ENCODE measurements at places on chromosomes 12 and 14.

- no peak for DNase-seq
Observed at GRCh38 chr14:51304438-51304837, 64.4 kb downstream of the TMX1 start.

DNA sequence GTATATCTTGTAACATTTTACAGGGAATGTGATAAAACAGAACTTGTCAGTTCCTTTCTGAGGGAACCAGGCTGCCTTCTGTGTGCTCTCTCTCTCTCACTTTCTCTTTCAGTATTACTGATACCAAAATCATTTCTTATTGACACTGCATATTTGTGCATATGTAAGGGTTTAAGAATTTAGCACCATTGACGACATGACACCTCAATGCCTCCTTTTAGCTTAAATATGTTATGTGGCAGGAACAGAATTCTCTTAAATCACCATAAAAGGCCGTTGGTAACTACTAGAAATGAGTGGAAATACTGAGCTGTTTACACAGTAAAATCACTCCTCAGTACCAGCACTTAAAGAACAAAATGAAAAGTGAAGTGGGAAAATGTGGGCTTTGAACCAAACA lies 457.7 kb upstream of the SYT1 start:
- DNase-seq = no peak

- DNase-seq = no peak
Observed at GRCh38 chr14:74917646-74918081, 5.4 kb downstream of the RPS6KL1 start.

- no peak for DNase-seq
Observed at GRCh38 chr12:12542286-12542685, 20.4 kb downstream of the DUSP16 start.

GRCh38 chr14:30292541-30292940 lies 266.4 kb upstream of the G2E3 start:
- no peak for DNase-seq

- DNase-seq = no peak
Observed at GRCh38 chr12:124720681-124721500, 142.8 kb downstream of the SCARB1 start.

DNA sequence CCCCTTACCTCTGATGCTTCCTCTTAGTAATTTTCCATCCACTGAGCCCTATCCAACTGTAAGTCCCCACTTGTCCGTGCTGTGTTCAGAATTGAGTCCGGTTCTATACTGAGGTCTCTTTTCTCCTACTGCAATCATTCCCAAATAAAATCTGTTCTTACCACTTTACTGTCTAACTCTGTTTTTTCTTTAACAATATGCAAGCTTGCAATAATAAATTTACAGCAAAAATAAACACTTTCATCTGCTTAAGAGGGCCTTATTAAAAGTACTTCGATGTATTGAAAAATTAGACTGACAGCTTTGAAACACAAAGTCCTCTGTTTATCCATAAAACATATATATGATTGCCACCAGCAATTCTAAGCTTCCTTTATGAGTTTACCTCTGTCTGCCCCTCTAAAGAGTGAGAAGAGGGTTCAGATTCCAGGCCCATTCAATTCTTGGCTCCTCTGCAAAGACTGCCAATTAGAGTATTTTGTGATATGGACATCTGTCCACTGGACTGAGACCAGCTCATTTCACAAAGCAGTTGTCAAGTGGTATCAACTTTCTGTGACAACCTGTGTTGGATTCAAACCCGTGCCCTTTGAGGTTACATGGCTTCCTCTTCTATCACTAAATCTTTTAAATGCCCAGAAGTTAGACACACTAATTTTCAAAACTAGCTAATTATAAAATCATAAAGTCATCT lies 39.9 kb upstream of the G2E3 start:
- no peak for DNase-seq

GRCh38 chr14:73842201-73842600 lies 9.4 kb upstream of the PTGR2 start:
- DNase-seq = no peak

GRCh38 chr14:51216602-51217001 lies 23.4 kb upstream of the TMX1 start:
- DNase-seq = no peak

DNA sequence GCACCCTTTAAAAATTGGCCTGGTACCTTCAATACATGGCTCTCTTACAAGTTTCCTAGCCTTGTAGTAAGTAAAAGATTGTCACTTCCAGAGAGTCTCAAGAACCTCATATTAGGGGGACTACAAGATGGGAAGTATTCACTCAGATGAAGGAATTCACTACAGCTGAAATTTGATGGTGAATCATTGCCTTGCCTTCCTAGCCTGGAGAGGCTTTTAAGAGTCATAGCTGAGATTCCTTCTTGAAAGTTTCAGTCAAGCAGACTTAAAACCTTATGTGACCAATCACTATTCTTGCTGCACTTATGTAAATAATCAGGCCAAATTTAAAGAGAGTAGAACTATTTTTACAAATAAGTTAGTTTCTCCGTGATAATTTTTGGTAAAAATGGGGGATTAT lies 451.6 kb downstream of the TRHDE start:
- DNase-seq = no peak

- DNase-seq = no peak
Observed at GRCh38 chr12:117030187-117030900, 68.9 kb downstream of the TESC start.

GRCh38 chr14:61654026-61654425 lies 41.3 kb upstream of the HIF1A start:
- no peak for DNase-seq

GRCh38 chr12:64544371-64545080 lies 65.8 kb upstream of the RASSF3 start:
- DNase-seq = no peak

DNA sequence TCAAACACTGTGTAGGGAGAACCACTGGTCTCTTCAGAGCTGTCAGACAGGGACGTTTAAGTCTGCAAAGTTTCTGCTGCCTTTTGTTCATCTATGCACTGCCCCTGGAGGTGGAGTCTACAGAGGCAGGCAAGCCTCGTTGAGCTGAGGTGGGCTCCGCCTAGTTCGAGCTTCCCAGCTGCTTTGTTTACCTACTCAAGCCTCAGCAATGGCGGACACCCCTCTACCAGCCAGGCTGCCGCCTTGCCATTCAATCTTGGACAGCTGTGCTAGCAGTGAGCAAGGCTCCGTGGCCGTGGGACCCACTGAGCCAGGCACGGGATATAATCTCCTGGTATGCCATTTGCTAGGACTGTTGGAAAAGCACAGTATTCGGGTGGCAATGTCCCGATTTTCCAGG lies 24.6 kb upstream of the YBX3 start:
- no peak for DNase-seq

DNA sequence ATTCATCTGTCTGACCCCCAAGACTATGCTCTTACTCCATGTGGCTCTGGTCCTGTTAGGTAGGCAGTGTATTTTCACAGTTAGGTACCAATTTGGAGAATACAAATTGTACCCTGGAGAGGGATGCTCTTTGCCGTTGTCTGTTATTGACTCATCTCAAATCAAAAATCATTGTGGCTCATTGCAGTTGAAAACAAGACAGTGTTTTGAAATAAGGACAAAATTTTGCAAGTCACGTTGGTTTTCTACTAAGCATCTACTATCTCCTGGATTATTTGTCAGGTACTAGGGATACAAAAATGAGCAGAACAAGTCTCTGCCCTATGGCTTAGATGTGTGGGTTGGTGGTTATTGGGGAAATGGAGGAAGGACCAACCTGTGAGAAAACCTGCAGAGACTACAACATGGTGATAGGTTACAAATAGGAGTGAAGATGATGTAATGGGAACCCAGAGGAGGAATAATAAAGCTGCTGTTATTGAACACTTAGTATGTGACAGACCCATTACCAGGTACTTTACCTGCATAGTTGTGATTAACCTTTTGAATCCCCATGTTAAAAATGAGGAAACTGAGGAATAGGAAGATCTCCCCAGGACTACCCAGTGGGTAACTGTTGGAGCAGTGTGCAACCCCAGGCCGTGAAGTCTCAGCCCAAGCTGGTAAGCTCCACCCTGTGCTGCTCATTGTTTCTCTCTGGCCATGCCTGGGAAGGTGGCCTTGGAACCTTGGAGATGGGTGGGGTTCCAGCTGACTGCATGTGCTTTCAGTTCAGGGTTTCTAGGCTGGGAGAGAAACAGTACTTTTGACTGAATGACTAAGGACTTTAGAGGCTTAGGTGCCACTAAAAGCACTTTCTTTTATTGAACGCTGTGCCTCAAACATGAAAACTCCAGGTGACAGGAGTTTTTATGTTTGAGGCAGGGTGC lies 72.9 kb upstream of the SRSF5 start:
- no peak for DNase-seq

GRCh38 chr12:64635356-64635998 lies 25.2 kb downstream of the RASSF3 start:
- DNase-seq = no peak

- peak; percentile 20 for DNase-seq
Observed at GRCh38 chr12:6959058-6959804, 8.1 kb downstream of the PTPN6 start.

DNA sequence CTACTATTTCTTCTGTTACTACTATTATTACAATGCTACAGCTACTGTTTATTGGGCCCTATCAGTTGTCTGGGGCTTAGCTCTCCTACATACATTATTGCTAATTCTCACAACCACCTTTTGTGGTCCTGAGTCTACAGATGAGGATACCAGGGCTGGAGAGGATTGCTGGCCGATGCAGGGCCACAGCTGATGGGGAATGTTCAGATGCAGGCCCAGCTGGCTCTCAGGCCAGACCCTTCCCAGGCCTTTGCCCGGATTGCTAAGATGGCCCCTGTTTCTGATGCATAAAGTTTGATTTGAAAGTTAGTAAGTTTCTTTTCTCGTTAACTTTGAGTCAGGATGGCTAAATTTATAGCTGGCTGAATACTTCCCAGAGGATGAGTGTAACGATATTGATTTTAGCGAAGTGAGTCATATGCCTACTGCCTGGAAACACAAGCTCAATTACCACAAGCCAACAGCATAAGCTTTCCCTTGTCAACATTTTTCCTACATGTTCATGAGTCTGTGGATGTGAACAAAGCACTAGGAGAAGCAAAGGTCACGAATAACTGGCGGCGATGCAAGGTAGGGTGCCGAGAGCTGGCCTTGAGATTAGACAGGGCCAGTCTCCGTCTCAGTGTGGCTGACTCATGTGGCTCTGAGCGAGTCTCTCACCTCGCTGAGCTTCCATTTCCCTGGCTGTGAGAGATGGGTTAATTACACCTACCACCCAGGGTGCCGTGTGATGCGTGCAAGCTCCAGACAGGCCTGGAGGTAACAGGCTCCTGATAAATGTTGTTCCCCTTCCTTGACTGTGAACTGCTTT lies 111.0 kb downstream of the BEGAIN start:
- no peak for DNase-seq

- no peak for DNase-seq
Observed at GRCh38 chr12:3988519-3989217, 115.5 kb upstream of the PARP11 start.

GRCh38 chr14:96574633-96575632 lies 72.8 kb downstream of the PAPOLA start:
- no peak for DNase-seq
